ENCODE measurements at places on chromosomes 2 and 18. TPM values are rescaled to one million over a fixed set of nuclear protein-coding genes. Genes with fewer than 3 reads are reported as not detected.

SERPINB10 gene
- total RNA-seq = not detected

GRCh38 chr18:68874361-68874760, 76.5 kb downstream of the CCDC102B start:
- H3K4me3 ChIP-seq = no peak overlapping the region
- DNase-seq = no peak
- H3K4me1 ChIP-seq = no peaks in the 10 kb centered on the region
- H3K36me3 ChIP-seq = no peaks in the 10 kb centered on the region
- no peaks in the 10 kb centered on the region for H3K27me3 ChIP-seq
- no peak overlapping the region for H3K27ac ChIP-seq

DNA sequence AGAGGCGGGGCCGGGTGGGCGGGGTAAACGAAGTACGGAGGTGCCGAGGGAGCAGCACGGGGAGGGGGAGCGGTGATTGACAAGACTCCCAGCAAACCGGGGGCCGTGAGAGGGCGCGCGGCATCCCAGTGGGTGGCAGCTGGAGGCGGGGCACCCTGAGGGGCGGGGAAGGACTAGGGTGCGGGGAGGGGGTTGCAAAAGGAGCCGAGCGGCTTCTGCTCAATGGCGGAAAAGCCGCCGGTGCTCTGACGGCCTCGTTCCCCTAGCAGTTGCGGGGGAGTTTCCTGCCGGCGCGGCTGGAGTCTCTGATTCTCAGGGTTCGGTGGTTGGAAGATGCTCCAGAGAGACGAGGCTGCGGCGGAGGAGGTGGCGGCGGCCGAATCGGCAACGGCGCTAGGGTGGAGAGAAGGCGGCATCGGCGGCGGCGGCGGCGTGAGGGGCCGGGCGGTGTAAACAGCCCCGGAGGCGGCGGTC, at the start of gene PPM1B:
Gene PPM1B, plus strand, starts transcription at position 195 of the 474 bp plus-strand sequence. CDS start 32,325 bp downstream, outside the sequence.
- peak within 1 kb of the TSS; percentile 99 for H3K27ac ChIP-seq
- no peaks in the 10 kb centered on the region for H3K27me3 ChIP-seq
- H3K4me1 ChIP-seq = peaks cover 12% of the 10 kb centered on the region
- H3K4me3 ChIP-seq = peak within 1 kb of the TSS; percentile 99
- peak; percentile 99 for DNase-seq

DNA sequence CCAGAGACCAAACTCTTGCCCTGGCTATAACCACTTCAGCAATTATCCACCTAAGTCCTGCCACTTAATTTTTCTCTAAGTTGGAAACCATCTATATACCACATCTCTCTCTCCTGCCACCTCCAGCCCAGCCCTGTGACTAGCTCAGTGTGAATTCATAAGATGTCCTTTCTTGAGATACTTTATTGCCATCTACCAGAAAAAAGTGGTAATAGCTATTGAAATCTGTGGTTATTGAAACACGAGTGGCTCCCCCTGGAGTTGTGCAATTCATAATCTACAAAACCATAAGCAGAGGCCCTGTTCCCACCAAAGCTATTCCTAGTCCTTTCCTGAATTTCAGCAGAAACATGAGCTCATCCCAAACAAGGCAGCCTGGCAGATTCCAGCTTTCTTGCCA, 324.0 kb downstream of the TXNL1 start:
- H3K36me3 ChIP-seq = no peaks in the 10 kb centered on the region
- H3K27ac ChIP-seq = no peak overlapping the region
- DNase-seq = no peak
- H3K4me1 ChIP-seq = no peaks in the 10 kb centered on the region
- H3K27me3 ChIP-seq = peaks cover 7% of the 10 kb centered on the region

ASB18 gene
- total RNA-seq = not detected

GRCh38 chr2:52390651-52391050, 1358.7 kb upstream of the NRXN1 start:
- H3K27ac ChIP-seq = no peak overlapping the region
- H3K4me3 ChIP-seq = no peak overlapping the region
- H3K36me3 ChIP-seq = no peaks in the 10 kb centered on the region
- no peaks in the 10 kb centered on the region for H3K27me3 ChIP-seq

SCYGR1 gene
- not detected for total RNA-seq

RMDN2 gene
- 9.1 TPM for total RNA-seq

GRCh38 chr18:65748321-65748720, 2.5 kb upstream of the CDH7 start:
- no peak for DNase-seq
- no peak overlapping the region for H3K27ac ChIP-seq
- H3K36me3 ChIP-seq = no peaks in the 10 kb centered on the region
- no peak overlapping the region for H3K4me3 ChIP-seq

GRCh38 chr18:25563346-25563745, 211.4 kb upstream of the ZNF521 start:
- peaks cover 15% of the 10 kb centered on the region for H3K27me3 ChIP-seq
- H3K36me3 ChIP-seq = peaks cover 1% of the 10 kb centered on the region
- H3K4me3 ChIP-seq = no peak overlapping the region
- peaks cover 5% of the 10 kb centered on the region for H3K4me1 ChIP-seq
- H3K27ac ChIP-seq = no peak overlapping the region

DNA sequence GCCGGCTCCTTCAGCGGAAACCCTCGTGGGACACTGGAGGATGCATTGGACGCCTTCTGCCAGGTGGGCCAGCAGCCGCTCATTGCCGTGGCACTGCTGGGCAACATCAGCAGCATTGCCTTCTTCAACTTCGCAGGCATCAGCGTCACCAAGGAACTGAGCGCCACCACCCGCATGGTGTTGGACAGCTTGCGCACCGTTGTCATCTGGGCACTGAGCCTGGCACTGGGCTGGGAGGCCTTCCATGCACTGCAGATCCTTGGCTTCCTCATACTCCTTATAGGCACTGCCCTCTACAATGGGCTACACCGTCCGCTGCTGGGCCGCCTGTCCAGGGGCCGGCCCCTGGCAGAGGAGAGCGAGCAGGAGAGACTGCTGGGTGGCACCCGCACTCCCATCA, 7.8 kb upstream of the CENPA start:
- H3K27me3 ChIP-seq = no peaks in the 10 kb centered on the region
- no peak for DNase-seq
- no peak overlapping the region for H3K27ac ChIP-seq
- H3K4me1 ChIP-seq = no peaks in the 10 kb centered on the region

GRCh38 chr2:227517724-227518123, 45.8 kb downstream of the AGFG1 start:
- H3K36me3 ChIP-seq = peaks cover 3% of the 10 kb centered on the region
- no peak overlapping the region for H3K4me3 ChIP-seq
- H3K4me1 ChIP-seq = peaks cover 33% of the 10 kb centered on the region
- no peak for DNase-seq
- H3K27me3 ChIP-seq = no peaks in the 10 kb centered on the region

KCNS3 gene
- 8.2 TPM for total RNA-seq

GRCh38 chr18:80105369-80106167, 3.5 kb upstream of the ADNP2 start:
- no peak for DNase-seq
- no peak overlapping the region for H3K4me3 ChIP-seq
- H3K4me1 ChIP-seq = peaks cover 26% of the 10 kb centered on the region
- no peaks in the 10 kb centered on the region for H3K36me3 ChIP-seq
- no peaks in the 10 kb centered on the region for H3K27me3 ChIP-seq
- H3K27ac ChIP-seq = no peak overlapping the region

- no peak for DNase-seq
- H3K27ac ChIP-seq = no peak overlapping the region
- H3K27me3 ChIP-seq = peaks cover 72% of the 10 kb centered on the region
Measured at GRCh38 chr2:121245120-121245820, 39.7 kb downstream of the TFCP2L1 start.

DNA sequence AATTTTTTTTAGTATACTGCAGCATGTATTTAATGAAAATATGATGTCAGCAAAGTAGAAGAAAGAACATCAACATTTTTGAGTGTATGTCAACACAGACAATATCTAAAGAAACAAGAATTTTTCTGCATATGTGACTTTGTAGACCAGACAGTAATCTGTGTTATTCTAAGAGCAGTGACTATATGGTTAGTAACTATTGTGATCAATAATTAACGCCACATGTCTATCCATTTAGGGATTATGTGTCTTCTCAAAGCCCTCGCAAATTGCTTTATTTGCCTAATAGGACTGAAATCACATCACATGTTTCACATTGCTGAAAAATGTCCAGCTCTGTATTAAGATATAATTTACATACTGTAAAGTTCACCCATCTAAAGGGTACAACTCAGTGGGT, 107.8 kb downstream of the GFPT1 start:
- H3K36me3 ChIP-seq = no peaks in the 10 kb centered on the region
- H3K4me3 ChIP-seq = no peak overlapping the region
- peaks cover 3% of the 10 kb centered on the region for H3K27me3 ChIP-seq
- no peak for DNase-seq
- H3K27ac ChIP-seq = no peak overlapping the region

CCDC93 gene
- 63.4 TPM for total RNA-seq

LHCGR gene
- not detected for total RNA-seq

SLC9A4 gene
- total RNA-seq = 0.62 TPM

DNA sequence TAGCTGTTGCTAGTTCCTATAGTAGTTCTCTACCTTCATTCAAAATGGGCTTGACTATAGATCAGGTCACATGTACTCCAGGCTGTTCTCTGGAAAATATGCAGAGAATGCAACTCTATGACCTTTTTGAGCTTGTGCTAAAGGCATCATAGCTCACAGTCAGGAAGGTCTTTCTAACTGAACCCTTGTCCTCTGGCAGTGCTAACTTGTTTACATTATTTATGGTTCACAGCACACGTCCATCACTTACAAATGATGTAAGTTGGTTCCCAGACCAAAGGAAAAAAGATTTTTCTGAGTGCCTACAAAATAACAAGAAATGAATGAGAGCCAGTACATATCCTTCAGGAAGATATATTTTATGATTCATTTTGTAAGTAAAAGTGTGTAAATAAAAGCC, 236.1 kb downstream of the GCA start:
- no peaks in the 10 kb centered on the region for H3K27me3 ChIP-seq
- H3K36me3 ChIP-seq = peaks cover 5% of the 10 kb centered on the region
- H3K27ac ChIP-seq = peak overlapping the region; percentile 68
- H3K4me3 ChIP-seq = peak overlapping the region; percentile 5

- peaks cover 8% of the 10 kb centered on the region for H3K4me1 ChIP-seq
- no peaks in the 10 kb centered on the region for H3K27me3 ChIP-seq
- H3K4me3 ChIP-seq = no peak overlapping the region
- no peak for DNase-seq
- peak overlapping the region; percentile 64 for H3K27ac ChIP-seq
- no peaks in the 10 kb centered on the region for H3K36me3 ChIP-seq
Measured at GRCh38 chr2:43209204-43209717, 17.1 kb downstream of the ZFP36L2 start.

DNA sequence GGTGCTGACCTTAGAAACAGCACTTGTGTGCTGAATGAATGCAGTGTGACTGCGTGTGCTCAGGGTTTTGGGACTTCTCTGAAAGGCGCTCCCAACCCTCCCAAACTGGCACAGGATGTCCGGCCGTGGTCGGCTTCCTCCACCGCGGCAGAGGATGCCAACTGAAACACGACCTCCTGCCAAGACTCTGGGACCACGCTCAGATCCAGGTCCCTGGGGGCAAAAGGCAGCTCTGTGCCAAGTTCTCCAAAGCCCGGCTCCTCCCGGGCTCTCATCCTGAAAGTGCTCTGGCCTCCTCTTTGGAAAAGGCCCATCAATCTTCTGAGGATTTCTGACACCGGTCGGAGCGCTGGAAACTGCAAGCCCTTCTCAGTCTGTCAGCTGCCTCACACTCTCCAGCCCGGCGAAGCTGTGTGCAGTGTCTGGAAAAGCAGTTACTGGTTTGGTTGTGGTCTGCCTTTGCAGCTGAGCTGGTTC, 32.3 kb upstream of the ZBTB7C start:
- H3K4me3 ChIP-seq = no peak overlapping the region
- no peak for DNase-seq
- no peak overlapping the region for H3K27ac ChIP-seq
- peaks cover 35% of the 10 kb centered on the region for H3K27me3 ChIP-seq
- no peaks in the 10 kb centered on the region for H3K36me3 ChIP-seq

CD226 gene
- total RNA-seq = 0.55 TPM

DNA sequence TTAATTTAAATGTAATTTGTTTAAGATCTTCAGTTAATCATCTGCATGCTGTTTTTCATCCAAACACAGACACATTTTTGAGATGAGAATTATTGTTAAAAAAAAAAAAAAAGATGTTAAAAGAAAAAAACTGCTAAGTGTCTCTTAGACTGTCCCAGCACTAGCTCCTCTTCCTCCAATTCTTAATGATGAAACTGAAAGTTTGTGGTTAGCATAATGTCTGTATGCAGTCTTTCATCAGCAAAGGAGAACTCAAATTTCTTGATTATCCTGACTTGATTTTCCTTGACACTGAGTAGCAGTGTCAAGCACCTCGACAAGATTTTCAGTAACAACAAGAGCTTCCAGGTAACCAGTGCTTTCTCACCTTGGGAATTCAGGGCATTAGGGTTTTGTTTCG, 274.4 kb downstream of the LRRTM1 start:
- no peak overlapping the region for H3K4me3 ChIP-seq
- no peak for DNase-seq
- no peaks in the 10 kb centered on the region for H3K4me1 ChIP-seq

RNF152 gene
- total RNA-seq = 32.0 TPM

CRYGC gene
- not detected for total RNA-seq

HOXD13 gene
- total RNA-seq = not detected

GRCh38 chr2:163490281-163490680, 245.5 kb downstream of the FIGN start:
- no peaks in the 10 kb centered on the region for H3K36me3 ChIP-seq
- no peak overlapping the region for H3K27ac ChIP-seq
- no peaks in the 10 kb centered on the region for H3K4me1 ChIP-seq
- H3K4me3 ChIP-seq = no peak overlapping the region

DNA sequence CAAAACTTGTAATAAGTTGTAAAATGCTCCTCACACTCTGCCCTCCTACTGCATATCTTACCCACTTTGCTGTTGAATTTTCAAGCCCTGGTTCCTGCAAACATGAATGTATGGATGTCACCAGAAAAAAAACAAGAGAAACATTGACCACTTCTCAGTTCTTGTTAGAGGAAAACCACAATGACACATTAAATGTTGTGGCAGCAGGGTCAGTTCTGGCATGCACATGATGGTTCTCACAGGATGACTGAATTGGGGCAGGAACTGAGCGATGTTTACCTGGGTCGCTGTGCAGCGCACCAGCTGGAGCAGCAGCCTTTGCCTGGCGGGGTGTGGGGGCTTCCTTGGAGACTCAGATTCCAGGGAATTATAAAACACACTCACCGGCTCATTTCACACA, 14.0 kb upstream of the PRKCE start:
- H3K27me3 ChIP-seq = peaks cover 39% of the 10 kb centered on the region
- no peak overlapping the region for H3K27ac ChIP-seq
- no peaks in the 10 kb centered on the region for H3K4me1 ChIP-seq
- no peak overlapping the region for H3K4me3 ChIP-seq

MTA3 gene
- 102 TPM for total RNA-seq

DNA sequence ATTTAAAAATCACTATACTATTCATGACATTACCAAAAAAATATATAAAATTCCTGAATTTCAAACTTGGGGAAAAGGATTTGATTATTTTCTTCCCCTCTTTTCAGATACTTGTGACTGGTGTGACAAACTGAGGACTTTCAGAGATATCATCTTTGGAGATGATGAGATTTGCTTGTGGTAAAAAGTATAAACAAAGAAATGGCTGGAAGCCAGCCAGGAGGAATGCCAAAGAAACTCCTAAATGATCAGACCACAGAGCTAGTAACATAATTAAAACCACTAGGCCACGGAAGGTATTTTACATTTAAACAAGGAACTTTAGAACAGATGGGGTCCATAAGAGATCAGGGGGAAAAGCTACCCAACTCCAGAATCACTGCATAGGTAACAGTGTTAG, 58.7 kb downstream of the PIGN start:
- no peak overlapping the region for H3K27ac ChIP-seq
- no peaks in the 10 kb centered on the region for H3K27me3 ChIP-seq
- no peaks in the 10 kb centered on the region for H3K36me3 ChIP-seq
- no peak overlapping the region for H3K4me3 ChIP-seq
- no peak for DNase-seq
- no peaks in the 10 kb centered on the region for H3K4me1 ChIP-seq
